ENCODE measurements at places on chromosomes 11 and 22.

GRCh38 chr11:35419184-35419829 is at the start of gene SLC1A2:
SLC1A2 (minus strand) TSS chr11:35419558; CDS start chr11:35418966, 592 bp downstream.
- peak; percentile 85 for DNase-seq

DNA sequence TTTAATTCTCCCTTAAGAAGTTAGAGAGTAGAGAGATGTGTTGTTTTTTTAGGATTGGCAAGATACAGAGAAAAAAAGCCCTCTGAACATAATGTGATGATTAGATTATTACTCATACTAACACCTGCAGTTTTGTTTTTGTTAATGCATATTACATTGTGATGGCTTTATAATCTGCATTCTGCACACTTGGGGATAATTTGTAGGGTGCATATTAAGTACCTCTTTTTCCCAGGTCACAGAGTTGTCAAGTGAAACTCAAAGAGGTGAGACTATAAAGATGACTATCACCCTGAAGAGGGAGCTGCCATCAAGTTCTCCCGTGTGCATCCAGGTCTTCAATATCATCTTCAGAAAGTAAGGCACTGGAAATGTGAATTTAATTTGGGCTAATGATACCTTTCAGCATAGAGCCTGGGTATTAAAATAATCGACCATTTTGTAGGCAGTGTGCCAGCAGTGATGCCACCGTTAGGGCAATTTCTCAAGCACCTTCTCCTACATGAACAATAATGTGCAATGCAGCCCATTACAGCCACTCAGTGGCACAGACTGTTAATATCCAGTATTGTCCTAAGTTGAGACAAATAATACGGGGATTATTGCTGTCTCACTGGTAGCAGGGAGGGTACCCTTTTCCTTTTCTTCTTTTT is 16.2 kb downstream of the PIWIL4 start:
- DNase-seq = no peak

DNA sequence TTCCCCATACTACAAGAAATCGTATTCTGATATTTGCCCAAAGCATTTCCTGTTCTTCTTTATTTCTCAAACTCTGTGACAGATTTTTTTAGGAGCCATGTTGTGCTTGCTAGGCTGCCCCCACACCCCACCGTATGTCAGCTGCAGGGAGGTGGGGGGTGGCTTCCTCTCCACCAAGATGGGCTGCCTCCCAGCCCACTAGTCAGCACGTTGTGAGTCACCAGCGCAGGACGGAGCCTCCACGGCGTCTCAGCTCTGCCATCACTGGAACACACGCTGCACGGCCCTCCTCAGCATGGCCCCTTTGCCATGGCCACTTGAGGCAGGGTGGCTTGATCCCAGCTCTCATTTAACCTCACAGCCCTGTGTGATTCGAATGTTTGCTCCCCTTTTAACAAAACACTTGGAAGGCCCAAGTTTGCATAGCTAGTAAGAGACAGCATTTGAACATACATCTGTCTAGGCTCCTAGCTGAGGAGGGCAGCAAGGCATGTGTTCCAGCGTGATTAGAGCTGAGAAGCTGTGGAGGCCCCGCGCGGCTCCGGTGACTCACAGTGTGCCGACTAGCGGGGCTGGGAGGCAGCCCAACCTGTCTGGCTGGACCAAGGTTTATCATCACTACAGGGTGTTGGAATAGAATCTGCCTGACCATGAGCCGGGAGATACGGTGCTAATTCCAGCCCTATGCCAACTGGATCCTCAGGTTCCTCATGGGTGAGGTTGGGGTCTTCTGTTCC is 180.7 kb upstream of the NCAM1 start:
- DNase-seq = no peak

DNA sequence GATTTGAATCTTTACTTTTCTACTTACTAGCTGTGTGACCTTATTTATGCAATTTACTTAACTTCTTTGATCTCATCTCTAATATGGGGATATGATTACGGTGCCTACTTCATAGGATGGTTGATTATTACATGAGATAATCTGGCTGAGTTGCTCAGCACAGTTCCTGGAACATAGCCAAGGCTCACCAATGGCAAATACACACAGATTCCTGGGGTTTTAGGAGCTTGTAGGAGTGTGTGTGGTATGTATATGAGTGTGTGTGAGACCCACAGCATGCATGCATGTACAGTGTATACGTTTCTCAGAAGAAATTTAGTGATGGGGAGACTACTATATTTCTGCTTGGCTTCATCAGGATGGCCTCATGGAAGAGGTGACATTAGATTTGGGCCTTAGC is 256.9 kb downstream of the KIRREL3 start:
- no peak for DNase-seq

DNA sequence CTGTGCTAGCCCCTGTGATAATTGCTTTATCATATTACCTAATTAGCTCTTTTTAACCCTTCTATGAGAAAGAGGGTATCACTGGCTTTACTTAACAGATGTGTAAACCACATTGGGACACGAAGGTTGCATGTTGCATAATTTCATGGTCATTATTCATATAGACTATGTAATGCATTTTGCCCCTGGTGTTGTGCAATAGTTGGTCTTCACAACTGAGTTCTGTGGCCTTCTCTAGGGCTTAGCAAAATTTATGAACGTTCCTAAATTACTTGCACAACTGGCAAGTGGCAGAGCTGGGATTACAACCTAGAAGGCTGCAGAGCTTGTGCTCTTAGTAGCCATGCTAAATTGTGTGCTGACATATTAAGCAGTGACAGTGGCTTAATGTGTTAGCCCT is 34.6 kb upstream of the PDGFD start:
- DNase-seq = no peak

DNA sequence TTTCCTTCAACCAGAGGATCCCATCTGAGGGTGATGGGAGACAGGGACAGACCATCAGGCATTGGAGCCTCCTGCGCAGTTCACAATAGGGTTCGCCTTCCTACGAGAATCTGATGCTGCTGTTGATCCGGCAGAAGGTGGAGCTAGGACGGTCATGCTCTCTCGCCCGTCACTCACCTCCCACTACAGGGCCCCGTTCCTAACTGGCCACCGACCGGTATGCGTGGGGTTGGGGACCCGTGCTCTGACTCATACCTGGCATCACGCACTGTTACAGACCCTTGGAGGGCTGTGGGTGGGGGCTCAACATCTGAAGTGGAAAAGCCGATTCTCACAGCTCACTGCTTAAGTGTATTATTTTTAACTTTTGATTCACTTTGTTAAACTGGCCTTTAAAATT is 402.3 kb downstream of the BRD1 start:
- no peak for DNase-seq

DNA sequence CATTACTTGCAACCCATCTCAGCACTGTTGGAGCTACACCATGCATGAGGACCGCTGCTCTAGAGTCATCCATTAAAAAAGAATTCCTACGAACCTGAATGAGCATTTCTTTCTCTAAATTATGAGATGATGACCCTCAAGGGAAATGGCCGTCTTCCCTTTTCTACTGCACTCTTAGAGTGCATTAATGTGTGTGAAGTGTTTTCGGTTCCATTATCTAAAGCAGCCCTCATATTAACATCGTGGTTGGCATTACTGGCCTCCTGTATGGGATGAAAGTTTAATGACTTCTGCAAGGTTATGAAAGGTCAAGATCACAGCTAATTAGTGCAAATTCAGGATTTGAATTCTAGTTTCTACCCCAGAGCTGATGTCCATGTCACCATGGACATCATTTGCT is 16.7 kb downstream of the CD44 start:
- no peak for DNase-seq

DNA sequence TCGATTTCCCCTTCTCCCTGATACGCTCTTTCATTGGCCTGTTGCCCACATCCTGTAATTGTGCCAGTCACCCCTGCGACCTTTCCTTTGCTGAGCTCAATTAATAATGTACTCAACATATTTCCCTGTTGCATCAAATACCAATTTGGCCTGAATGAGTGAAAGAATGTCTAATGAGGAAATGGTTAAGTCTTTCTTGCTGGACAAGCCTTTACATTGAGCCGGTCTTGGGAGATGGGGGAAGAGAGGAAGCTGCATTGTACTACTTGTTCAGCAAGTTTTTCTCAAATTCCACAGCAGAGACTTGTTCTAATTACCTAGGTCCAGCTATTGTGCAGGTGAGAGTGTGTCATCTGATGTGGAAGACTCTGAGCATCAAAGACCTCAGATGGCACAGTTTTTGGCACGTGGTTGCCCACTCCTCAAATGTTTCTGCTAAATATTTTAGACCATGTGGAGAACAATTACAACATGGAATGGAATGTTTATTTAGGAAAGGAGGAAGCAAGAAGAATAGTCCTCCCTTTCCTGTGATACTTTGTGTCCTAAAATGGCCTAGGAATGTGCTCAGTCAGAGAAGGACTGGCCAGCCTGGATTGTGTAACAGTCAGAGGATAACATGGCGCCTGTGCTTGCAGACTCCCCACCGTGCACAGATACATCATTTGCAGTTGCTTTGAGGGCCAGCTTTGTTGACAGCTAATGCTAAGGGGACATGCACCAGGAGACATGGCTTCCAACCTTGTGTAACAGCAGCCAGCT is 129.5 kb upstream of the E2F8 start:
- DNase-seq = no peak

- no peak for DNase-seq
Observed at GRCh38 chr11:33291004-33291777, 34.0 kb downstream of the HIPK3 start.

GRCh38 chr22:22761963-22762772 is 117.8 kb downstream of the GGTLC2 start:
- DNase-seq = no peak

- no peak for DNase-seq
Observed at GRCh38 chr11:103901656-103902055, 134.8 kb upstream of the DDI1 start.

- no peak for DNase-seq
Observed at GRCh38 chr11:2924381-2924780, 4.8 kb downstream of the PHLDA2 start.

- no peak for DNase-seq
Observed at GRCh38 chr22:19057999-19058491, 64.2 kb downstream of the DGCR2 start.

GRCh38 chr11:47786373-47786772 is 19.2 kb upstream of the FNBP4 start:
- DNase-seq = no peak

DNA sequence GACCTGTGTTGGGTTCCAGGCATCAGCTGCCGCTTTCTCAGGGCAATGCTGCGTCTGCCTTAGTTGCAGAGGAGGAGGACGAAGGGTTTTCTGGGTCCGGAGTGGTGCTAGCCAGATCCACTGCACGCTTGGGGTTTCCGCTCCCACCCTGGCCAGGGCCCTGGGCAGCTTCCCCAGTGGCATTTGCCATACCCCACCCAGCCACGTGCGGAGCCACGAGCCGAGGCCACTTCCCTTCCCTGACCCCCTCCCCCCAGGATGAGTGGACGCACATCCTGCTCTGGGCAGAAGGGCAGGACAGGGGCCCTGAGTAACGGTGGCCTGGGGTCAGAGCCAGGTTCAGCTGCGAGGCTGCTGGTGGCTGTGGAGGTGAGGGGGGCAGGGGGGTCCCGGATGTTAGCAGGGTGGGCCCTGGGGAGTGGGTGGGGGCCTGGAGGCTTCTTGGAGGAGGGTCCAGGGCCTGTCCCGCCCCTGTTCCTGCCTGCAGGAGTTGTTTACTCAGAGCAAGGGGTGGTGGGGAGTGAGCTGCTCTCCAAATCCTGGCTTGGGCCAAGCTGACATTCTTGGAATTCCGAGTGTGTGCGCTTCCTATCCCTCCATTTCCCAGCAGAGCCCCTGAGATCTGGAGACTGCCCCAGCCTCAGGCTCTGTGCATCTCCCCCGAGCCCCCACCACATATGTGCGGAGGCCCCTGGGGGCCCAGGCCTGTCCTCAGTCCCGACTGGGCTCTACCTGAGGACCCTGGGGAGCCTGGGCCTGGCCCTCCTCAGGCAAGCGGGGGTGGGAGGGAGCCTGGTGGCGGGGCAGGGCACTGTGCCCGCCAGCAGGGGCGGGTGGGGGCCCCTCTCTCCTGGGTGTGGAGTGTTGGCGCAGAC is 1.4 kb downstream of the TSPAN4 start:
- DNase-seq = no peak

DNA sequence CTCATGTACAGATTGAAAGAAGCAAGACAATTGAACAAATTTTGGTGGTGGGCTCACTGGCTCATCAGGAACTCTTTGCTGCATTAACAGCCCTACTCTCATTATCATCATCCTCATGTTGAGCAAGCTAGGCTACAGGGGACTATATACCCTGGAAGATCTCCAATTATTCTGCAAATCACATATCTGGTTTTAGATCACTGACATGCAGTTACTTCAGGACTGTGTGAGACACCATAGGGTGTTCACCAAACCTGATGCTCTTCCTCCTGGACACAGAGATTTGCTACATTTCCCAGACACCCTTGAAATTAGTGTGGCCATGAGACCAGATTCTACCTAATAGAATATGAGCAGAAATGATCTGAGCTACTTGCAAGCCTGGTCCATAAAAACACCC is 23.0 kb upstream of the ME3 start:
- DNase-seq = no peak

DNA sequence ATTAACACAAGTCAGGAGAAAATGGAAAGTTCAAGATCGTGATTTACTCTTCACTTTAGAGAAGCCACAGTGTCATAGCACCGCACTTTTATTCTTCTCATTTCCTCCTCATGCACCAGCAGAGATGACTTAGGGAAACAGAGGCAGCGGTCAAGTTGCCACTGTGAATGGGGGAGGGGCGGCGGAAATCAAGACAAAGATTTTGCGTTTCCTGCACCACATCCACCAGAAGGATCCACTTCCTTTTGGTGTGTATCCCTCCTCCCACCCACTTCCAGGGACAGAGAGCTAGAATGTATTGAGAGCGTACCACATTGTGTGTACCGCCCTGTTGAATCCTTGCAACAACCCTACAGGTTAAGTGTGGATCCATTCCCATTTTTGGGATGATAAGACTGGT is 21.8 kb downstream of the TSPAN18 start:
- no peak for DNase-seq

- no peak for DNase-seq
Observed at GRCh38 chr22:24482575-24482974, 12.6 kb upstream of the UPB1 start.

DNA sequence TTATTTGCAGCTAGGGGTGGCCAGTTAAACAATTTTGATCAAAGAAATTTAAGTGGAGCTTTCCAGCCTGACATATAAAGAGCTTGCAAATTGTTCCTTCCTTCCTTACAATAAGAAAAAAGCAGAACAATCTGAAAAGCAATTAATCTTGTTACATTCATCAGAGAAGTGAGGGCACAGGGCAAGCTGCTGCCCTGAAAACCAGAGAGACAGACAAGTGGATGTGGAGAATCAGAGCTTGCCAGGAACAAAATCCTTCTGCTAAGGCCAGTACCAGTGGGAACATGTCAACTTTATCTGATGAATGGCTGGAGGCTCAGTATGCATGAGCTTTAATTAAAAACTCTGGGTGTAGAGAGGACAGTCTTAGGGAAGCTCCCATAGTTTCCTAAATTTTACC is 8.8 kb downstream of the CCDC179 start:
- no peak for DNase-seq

DNA sequence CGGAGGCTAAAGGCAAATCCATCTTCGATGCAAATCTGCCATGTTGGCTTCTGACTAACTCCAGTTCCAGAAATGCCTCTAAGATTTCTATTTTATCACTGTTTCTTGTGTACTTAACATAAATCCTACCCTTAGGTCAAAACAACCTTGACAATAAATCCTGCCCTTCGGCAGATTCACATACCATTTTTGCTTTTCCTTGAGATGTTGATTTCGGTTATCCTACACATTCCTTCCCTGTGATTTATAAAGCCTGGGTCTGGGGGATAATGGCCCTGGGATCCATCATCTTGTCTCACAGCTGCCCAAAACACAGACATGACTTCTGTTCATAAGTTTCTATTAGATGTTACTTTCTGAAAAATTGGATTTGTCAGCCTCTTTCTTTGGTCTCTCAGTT is 231.7 kb upstream of the CARD18 start:
- no peak for DNase-seq
